ENCODE measurements at places on chromosomes 13 and 19. TPM values are rescaled to one million over a fixed set of nuclear protein-coding genes. Genes with fewer than 3 reads are reported as not detected.

IGFL3 gene
- not detected for polyA plus RNA-seq

TEAD2 gene
- polyA plus RNA-seq, result 2.3 TPM

NPHS1 gene
- polyA plus RNA-seq, result not detected

RNF113B gene
- polyA plus RNA-seq, result not detected

ZNF324B gene
- 3.7 TPM for polyA plus RNA-seq

MAP2K7 gene
- polyA plus RNA-seq, result 3.0 TPM

CNN1 gene
- polyA plus RNA-seq, result not detected

PRR20B gene
- not detected for polyA plus RNA-seq

FFAR2 gene
- not detected for polyA plus RNA-seq

KLK10 gene
- polyA plus RNA-seq, result not detected

IGFL2 gene
- polyA plus RNA-seq, result not detected

SIPA1L3 gene
- 24.1 TPM for polyA plus RNA-seq

NANOS3 gene
- polyA plus RNA-seq, result not detected

KLF1 gene
- polyA plus RNA-seq, result not detected

CEACAM1 gene
- 3.1 TPM for polyA plus RNA-seq

IGFL4 gene
- not detected for polyA plus RNA-seq

ZNF729 gene
- polyA plus RNA-seq, result not detected

EXOC3L2 gene
- not detected for polyA plus RNA-seq

LILRA1 gene
- polyA plus RNA-seq, result 0.49 TPM

SHISA2 gene
- polyA plus RNA-seq, result not detected

GPR18 gene
- 161 TPM for polyA plus RNA-seq

PRKCG gene
- polyA plus RNA-seq, result 0.31 TPM
